ENCODE measurements at places on chromosomes 3 and 15. TPM values are rescaled to one million over a fixed set of nuclear protein-coding genes. Genes with fewer than 3 reads are reported as not detected.

GRCh38 chr3:188594139-188594538, 440.2 kb downstream of the LPP start:
- peak; percentile 79 for DNase-seq

DNA sequence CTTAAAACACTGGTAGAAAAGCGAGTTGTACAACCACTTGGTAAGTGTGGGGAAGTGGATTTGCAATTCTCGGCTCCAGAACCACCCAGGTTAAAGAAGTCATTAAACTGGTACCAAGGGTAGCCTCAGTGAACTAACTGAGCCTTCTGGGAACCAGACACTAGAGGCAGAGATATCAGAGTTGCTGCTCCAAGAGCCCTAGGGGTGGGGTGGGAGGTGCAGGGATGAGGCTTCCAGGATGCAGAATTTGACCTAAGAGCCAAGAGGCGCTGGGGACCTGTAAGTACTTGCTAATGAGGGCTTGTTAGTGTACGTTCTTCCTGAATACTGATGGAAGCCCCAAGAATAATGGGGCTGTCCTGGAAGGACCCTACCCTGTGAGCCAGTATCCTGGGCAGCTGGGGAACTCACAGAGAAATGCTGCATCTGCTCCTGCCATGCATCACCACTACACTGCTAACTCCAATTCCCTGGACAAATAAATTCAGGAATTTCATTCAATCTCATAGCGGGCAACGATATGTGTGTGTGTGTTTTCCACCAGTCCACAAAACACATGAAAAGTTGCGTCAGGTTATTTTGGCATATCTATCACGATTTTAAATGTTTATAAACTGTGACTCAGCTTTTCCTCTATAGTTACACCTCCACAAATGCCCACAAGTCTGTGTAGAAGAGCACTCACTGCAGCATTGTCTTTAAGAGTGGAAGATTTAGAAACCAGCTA, 23.8 kb downstream of the STIMATE start:
- peak; percentile 50 for DNase-seq

- no peak for DNase-seq
Measured at GRCh38 chr15:68012911-68013310, 41.2 kb upstream of the PIAS1 start.

DNA sequence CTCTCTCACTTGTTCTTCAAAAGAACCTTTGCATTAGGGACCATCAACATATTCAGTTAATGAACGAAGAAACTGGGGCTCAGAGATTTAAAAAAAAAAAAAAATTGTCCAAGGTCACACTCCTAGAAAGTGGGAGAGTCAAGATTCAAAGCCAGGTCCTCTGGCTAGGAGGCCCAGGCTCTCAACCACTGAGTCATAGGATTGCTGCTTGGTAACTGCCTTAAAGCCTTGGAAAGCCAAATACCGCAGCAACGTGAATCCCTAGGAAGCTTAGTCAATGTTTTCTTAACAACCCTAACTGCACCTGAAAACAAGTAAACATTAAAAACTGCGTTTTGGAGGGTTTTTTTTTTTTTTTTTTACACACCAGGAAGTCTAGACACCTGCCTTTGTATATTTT, 156.8 kb downstream of the WNT5A start:
- DNase-seq, result no peak

Gene WNT5A
- total RNA-seq, result 5.8 TPM

Gene DAZL
- not detected for total RNA-seq

Gene GADL1
- total RNA-seq, result 0.13 TPM

Measured in dermis microvascular lymphatic vessel endothelial cell (primary cell).